ENCODE measurements at places on chromosomes 5 and 9.

DNA sequence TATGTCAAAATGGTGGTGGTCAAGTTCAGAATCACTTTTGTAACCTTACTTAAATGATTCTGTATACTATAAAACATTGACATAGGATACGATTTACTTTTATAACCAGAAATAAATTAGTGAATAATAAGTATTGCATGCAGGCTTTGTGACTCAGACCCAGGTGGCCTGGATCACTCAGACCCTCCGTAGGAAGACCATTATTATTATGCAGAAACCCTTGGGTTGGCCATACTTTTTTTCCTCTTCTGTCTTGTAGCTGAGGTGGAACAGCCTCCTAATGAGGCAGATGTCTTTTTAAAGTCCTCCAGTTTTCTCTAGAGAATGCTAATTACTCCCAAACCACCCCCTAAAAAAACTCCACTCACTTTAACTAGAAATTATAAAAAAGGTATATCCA is 121.9 kb downstream of the LPAR1 start:
- DNase-seq = no peak

- no peak for DNase-seq
These were observed 1.1 kb upstream of the ENTPD2 start for GRCh38 chr9:137054932-137055384.

DNA sequence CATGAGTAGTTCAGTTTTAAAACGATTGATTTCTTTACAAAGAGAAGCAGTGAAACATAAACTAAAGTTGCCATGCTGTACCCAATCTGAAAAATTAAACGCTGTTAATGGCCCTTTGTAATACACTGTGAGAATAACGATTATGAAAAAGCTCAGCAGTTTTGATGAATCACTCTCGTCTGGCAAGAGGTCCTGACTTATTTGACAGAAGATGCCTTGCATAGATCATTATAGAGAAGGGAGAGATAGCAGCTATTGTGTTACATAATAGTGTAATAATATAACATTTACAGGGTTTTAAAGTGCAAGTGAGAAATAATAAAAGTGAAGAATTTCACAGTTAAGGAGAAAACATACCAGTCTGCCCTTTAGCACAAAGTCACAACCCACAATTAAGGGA is 361.5 kb upstream of the CDH10 start:
- DNase-seq = no peak

GRCh38 chr9:114791312-114791711 is 14.5 kb downstream of the TNFSF15 start:
- no peak for DNase-seq

GRCh38 chr5:56516441-56516840 is 283.3 kb upstream of the ANKRD55 start:
- no peak for DNase-seq

GRCh38 chr5:37989884-37990283 is 150.0 kb upstream of the GDNF start:
- DNase-seq = no peak

DNA sequence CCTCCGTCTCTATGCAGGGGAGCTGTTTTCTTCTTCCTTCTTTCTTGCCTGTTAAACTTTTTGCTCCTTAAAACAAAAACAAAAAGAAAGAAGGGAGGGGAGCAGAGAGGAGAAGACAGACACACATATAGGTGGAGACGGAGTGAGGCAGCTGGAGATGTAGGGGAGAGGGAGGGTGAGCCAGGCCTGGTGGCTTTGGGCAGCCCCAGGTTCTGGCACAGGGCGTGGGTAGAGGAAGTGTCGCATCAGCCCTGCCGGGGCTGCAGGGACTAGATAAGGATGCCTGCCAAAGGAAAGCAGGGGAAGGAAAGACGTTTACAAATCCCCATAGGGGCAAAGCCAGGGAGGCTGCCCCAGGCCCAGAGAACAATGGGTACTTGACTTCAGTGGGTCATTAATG is 38.7 kb upstream of the PTGS1 start:
- DNase-seq = no peak

DNA sequence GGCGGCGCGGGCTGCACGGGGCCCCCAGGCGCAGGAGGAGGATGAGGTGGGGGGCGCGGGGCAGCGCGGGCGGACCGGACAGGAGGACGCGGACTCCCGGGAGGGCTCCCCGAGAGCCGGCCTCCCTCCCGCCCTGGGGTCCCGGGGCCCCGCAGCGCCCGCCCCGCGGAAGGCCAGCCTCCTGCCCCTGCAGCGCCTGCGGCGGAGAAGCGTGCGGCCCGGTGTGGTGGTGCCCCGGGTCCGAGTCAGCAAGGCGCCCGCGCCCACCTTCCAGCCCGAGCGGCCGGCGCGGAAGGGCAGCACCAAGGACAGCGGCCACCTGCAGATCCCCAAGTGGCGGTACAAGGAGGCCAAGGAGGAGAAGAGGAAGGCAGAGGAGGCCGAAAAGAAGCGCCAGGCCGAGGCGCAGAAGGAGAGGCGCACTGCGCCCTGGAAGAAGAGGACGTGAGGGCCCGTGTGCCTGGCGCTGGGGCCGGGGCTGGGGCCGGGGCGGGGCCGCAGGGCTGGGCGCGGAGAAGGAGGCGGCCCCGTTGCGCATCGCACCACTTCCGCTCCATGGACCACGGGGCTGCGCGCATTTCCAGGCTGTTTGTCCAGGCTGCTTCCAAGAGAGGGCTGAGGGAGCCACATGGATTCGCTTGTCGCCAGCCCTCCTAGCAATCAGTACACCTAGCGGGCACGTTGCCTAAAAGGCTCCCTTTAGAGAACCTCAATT is 86.0 kb downstream of the ANKRD33B start:
- no peak for DNase-seq

DNA sequence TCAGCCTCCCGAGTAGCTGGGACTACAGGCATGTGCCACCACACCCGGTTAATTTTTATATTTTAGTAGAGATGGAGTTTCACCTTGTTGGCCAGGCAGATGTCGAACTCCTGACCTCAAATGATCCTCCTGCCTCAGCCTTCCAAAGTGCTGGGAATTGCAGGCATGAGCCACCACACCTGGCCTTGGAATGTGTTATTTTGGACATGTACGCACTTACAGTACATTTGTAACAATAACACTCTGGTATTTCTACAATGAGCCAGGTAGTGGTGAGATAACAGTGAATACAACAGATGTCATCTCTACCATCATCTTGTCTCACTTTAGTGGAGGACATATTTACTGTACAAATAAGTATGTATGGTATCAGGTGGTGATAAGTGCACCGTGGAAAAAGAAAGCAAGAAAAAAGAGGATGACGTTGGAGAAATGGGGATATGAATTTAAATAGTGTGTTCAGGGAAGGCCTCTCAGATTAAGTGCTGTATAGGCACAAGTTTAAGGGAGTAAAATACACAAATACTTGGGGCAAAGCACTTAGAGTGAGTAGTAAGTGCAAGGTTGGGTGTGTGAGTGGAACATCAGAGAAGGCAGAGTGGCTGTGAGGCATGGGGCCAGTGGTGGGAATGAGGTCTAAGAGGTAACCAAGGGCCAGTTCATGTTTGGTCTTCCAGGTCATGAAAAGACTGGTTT is 100.1 kb downstream of the CDC42SE2 start:
- DNase-seq = no peak

- no peak for DNase-seq
These were observed 77.5 kb downstream of the TRPM6 start for GRCh38 chr9:74810200-74810599.

DNA sequence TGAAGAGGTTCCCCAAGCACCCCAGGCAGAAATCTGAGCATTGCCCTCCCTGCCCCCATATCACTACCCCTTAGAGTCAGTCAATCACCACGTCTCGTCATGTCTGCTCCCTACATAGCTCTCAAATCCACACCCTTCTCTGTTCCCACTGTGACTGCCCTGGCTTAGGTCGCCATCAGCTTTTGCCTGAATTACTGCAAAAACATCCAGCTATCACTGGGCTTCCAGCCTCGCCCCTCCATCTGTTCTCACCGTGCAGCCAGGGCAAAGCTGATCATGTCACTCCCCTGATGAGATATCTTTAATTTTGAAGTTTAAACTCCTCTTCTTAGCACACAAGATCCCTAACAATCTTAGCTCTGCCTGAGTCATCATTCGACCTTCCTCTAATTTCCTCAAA is 89.6 kb upstream of the TBC1D2 start:
- DNase-seq = no peak

GRCh38 chr5:88507261-88507660 is 238.6 kb upstream of the TMEM161B start:
- no peak for DNase-seq
